Spinal cord (tissue), 10 donors: ENCODE measurements at places on chromosomes 3 and 15. TPM values are rescaled to one million over a fixed set of nuclear protein-coding genes. Genes with fewer than 3 reads are reported as not detected.
A peak's percentile ranks its signal among the peaks of the same experiment; 100 is the strongest.

DNA sequence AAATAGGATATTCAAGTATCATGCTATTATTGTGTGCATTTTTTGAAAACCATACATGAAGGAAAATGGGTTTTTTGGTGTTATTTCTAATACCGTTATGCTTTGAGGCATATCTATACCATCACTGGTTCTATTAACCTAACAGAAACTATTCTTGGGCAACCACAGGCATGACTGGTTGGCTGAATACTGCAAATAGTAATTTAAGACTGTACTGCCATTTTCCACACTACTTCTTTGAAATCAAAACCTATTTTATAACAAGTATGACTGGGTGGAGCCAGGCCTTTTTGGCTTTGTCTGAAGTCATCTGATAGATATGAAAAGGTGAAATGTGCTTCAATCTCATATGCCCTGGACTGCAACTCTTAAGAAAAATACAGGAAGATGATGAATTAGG, 115.1 kb downstream of the ULK4 start:
- no peak for DNase-seq

Gene KLHL40
- not detected for total RNA-seq

GRCh38 chr3:168427835-168428475, 332.2 kb upstream of the GOLIM4 start:
- DNase-seq, result no peak

- DNase-seq, result no peak
Measured at GRCh38 chr3:127212231-127212630, 19.3 kb downstream of the PRR23E start.

GRCh38 chr3:31391150-31391549, 141.6 kb upstream of the STT3B start:
- peak; percentile 37 for DNase-seq

Gene LYSMD4
- total RNA-seq, result 19.2 TPM

Gene GRK7
- 0.20 TPM for total RNA-seq

Gene GNB4
- 133 TPM for total RNA-seq

- DNase-seq, result no peak
Measured at GRCh38 chr3:61610316-61610715, 48.9 kb downstream of the PTPRG start.

- DNase-seq, result no peak
Measured at GRCh38 chr3:157148196-157148889, 11.6 kb downstream of the CCNL1 start.

DNA sequence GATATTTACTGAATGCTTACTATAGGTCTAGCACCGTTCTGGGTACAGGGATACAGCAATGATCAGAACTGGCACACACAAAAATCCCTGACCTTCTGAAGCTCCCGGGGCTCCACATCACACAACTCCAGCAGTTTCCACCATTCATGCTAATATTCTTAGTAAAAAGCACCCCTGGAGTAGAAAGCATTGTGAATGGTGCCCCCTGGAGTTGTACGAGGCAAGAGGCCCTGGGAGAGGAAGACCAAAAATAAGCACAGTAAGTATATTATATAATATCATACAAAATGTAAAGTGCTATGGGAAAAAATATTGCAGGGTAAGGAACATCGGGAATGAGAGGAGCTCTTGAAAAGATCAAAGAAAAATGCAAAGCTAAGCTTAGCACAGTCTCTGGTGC, 790 bp upstream of the SRGAP3 start:
- no peak for DNase-seq

Gene UROC1
- not detected for total RNA-seq

- DNase-seq, result no peak
Measured at GRCh38 chr3:150384296-150385212, 23.5 kb upstream of the TSC22D2 start.

GRCh38 chr3:172536505-172536904, 13.3 kb upstream of the TNFSF10 start:
- DNase-seq, result no peak

GRCh38 chr15:36810656-36811449, 231.4 kb downstream of the CDIN1 start:
- DNase-seq, result peak; percentile 64

DNA sequence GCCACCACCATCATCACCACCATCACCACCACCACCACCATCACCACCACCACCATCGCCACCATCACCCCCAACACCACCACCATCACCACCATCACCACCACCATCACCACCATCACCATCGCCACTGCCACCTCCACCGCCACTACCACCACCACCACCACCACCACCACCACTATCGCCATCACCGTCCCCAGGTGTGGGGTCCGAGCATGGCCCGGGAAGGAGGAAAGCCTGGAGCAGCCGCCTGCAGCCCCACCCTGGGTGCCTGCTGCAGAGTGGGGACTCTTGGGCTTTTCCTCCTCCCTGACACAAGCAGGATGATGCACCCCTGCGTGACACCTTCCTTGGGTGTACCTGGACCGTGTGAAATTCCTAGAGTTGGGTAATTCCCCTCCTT, 43.9 kb downstream of the MUC4 start:
- no peak for DNase-seq

DNA sequence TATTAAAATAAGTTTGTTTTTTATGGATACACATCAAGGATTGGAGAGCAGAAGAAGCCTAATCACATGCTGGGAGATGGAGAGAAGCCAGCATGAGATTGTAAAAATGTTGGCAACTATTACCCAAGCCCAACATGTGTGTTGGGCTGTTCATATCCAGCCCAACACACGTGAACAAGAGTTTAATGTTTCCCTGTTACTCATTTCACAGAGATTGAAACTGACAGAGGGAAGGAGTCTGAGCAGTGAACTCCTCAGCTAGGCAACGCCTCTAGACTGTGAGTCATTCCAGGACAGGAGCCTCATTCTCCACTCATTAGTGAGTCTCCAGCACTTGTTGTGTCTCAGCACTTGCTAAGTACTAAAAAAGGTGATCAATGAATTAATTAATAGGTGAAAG, 43.2 kb upstream of the CMSS1 start:
- DNase-seq, result no peak

GRCh38 chr3:171404376-171404967, 55.7 kb downstream of the TNIK start:
- peak; percentile 34 for DNase-seq

DNA sequence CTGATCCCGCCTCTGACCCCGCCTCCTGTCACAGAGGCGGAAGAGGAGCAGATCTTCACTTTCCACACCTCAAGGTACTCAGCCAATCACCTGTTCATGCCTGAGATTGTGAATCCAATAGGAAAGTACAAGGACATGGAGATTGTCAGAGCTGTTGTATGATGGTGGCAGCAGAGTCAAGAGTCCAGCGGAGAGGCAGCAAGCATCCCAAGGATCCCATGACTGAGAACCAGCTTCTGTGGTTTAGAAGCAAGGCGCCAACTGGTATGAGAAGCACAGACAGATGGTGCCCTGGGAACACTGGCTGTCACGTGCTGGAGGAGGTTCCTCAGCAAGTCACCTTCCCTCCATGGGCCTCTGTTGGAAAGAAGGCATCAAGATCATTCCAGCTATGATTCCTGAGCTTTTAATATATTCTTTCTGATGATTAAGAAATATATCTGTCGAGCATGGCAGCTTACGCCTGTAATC, 93.9 kb downstream of the CPN2 start:
- no peak for DNase-seq

Gene PPP1R14D
- not detected for total RNA-seq

DNA sequence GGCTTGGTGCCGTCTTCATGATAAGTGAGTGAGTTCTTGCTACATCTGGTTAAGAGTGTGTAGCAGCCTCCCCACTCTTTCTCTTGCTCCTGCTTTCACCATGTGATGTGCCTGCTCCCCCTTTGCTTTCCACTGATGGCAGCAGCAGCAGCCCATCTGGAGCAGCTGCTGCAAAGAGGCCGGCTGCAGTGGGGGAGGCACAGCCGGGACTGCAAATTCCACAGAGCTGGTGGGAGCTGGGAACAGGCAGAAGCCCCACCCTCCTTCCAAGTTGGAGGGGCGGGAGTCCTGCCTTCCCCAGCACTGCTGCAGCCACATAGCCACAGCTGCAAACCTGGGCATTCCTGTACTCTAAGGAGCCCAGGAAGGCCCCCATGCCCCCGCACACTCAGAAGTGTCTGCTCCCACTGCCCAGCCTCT, 62.8 kb upstream of the IMPG2 start:
- DNase-seq, result no peak

- no peak for DNase-seq
Measured at GRCh38 chr3:133769536-133769935, 23.3 kb downstream of the TF start.

- DNase-seq, result no peak
Measured at GRCh38 chr3:143482106-143483088, 362.8 kb downstream of the CHST2 start.

- DNase-seq, result peak; percentile 36
Measured at GRCh38 chr3:88003115-88003755, 55.6 kb downstream of the CGGBP1 start.

DNA sequence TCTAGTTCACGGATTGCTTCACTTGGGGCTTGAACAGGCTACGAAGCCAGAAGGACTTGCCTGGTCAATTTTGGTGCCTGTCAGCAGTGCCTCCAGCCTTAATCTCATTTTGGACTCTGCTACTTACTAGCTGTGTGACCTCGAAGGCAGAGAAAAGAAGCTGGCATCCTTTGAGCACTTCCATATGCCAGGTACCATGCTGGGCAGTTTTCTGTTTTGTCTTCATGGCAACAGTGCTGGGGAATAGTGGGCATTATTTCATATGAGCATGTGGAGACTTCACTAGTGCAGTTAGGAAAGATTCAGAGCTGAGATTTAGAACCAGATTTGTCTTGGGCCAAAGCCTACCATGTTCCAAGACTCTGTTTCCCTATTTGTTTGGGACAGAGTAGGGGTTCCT, 92.2 kb downstream of the LRTM1 start:
- DNase-seq, result no peak

- no peak for DNase-seq
Measured at GRCh38 chr3:39184968-39185285, 7.5 kb downstream of the XIRP1 start.
